Neural progenitor cell (in vitro differentiated cells): ENCODE measurements at places on chromosomes 16 and 17.
A peak's percentile ranks its signal among the peaks of the same experiment; 100 is the strongest.

DNA sequence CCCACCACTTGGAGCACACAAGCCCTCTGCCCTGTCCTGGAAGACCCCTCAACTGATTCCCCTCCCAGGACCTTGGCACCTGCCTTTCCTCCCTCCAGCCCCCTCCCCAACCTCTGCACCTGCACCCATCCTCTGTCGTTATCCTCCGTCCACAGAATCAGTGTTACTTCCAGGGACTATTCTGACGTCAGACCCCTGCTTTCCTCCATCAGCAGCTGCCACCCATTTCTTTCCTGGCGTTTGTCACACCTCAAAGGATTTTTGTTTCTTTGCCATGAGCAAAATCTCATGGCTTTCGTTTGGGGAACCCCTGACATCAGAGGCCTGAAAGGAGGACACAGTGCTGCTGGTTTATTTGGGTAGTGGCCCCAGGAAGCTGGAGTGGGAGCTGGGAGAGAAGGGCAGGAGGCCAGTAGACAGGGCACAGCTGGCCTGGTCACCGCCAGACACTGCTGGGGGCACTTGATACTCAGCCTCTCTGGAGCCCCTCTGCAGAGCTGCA lies 68.4 kb downstream of the SOCS1 start:
- no peak for DNase-seq
- peaks cover 7% of the 10 kb centered on the region for H3K4me1 ChIP-seq
- H3K4me3 ChIP-seq = no peak overlapping the region
- no peak overlapping the region for H3K27ac ChIP-seq
- no peaks in the 10 kb centered on the region for H3K36me3 ChIP-seq
- no peaks in the 10 kb centered on the region for H3K27me3 ChIP-seq

DNA sequence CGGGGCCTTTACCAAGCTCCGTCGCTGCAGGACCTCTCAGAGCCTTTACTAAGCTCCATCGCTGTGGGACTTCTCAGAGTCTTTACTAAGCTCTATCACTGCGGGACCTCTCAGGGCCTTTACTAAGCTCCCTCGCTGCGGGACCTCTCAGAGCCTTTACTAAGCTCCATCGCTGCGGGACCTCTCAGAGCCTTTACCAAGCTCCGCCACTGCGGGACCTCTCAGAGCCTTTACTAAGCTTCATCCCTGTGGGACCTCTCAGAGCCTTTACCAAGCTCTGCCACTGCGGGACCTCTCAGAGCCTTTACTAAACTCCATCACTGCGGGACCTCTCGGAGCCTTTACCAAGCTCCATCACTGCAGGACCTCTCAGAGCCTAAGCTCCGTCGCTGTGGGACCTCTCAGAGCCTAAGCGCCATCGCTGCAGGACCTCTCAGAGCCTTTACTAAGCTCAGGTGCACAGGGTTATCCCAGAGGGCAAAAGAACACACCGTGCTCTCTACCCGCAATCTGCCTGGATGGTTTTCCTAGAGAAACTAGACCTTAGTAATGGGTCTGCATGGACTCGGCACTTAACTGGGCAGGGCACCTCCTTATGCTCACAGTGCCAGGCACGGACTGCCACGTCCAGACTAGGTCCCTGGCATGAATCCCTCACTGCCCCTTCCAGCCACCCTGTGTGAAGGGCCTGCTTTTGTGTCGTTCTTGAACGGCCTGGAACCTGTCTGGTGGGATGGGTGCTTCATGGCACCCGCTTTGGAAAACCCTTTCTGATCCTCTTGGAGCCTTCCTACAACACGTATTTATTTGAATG lies 69.2 kb upstream of the DOC2B start:
- no peaks in the 10 kb centered on the region for H3K4me1 ChIP-seq
- H3K36me3 ChIP-seq = no peaks in the 10 kb centered on the region
- no peaks in the 10 kb centered on the region for H3K27me3 ChIP-seq
- no peak overlapping the region for H3K4me3 ChIP-seq
- no peak for DNase-seq

GRCh38 chr17:36553459-36553858 lies 8.7 kb downstream of the GGNBP2 start:
- H3K27me3 ChIP-seq = no peaks in the 10 kb centered on the region
- no peak overlapping the region for H3K27ac ChIP-seq
- H3K4me1 ChIP-seq = no peaks in the 10 kb centered on the region
- DNase-seq = no peak
- H3K36me3 ChIP-seq = no peaks in the 10 kb centered on the region

DNA sequence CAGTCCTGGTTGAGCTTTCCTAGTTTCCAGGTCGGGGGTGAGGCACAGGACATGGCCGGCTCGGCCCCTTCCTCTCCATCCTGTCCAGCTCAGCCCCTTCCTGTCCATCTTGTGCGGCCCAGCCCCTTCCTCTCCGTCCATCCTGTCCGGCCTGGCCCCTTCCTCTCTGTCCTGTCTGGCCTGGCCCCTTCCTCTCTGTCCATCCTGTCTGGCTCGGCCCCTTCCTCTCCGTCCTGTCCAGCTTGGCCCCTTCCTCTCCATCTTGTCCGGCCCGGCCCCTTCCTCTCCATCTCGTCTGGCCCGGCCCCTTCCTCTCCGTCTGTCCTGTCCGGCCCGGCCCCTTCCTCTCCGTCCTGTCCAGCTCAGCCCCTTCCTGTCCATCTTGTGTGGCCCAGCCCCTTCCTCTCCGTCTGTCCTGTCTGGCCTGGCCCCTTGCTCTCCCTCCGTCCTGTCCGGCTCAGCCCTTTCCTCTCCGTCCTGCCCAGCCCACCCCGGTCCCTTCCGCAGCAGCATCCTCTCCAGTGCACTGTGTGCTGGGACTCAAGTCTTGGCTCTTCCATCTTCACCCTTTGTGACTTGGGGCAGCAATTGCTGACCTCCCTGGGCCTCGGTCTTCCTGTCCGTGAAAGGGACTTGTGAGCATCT lies 5.5 kb upstream of the ZNF750 start:
- H3K4me1 ChIP-seq = peaks cover 4% of the 10 kb centered on the region
- DNase-seq = no peak
- no peak overlapping the region for H3K27ac ChIP-seq
- H3K27me3 ChIP-seq = no peaks in the 10 kb centered on the region
- H3K36me3 ChIP-seq = no peaks in the 10 kb centered on the region
- H3K4me3 ChIP-seq = no peak overlapping the region

DNA sequence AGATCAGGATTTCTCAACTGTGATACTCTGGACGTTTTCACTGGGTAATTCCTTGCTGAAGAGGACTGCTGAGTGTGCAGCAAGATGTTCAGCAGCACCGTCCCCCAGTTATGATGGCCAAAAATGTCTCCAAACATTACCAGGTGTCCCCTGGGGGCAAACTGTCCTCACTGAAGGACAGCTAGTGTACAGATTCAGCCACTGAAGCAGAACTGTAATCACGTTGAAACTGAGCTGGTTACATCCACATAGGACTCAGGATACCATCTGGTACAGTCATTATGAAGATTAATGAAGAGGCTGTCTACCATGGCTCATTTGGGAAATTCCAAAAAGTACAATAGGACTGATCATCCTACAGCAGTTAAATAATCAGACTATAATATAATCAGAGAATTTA lies 43.3 kb upstream of the GINS3 start:
- no peaks in the 10 kb centered on the region for H3K36me3 ChIP-seq
- no peaks in the 10 kb centered on the region for H3K4me1 ChIP-seq
- DNase-seq = no peak
- H3K27ac ChIP-seq = no peak overlapping the region
- no peaks in the 10 kb centered on the region for H3K27me3 ChIP-seq

DNA sequence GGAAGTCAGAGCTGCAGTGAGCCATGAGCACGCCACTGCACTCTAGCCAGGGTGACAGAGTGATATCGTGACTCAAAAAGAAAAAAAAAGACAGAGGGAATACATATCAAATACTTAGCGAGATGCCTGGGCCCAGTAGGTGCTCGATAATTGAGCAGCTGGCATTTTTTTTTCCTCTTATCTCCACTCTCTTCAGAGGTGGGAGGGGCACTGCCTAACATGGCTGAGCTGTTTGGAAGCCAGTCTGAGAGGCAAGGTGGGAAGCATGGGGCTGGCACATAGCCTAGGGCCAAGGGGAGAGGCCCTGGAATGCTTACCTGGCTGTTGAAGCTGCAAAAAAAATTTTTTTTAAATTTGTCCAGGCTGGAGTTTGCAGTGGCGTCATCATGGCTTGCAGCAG lies 38.4 kb downstream of the HIC1 start:
- no peak overlapping the region for H3K4me3 ChIP-seq
- H3K36me3 ChIP-seq = no peaks in the 10 kb centered on the region
- H3K27ac ChIP-seq = no peak overlapping the region
- DNase-seq = no peak
- no peaks in the 10 kb centered on the region for H3K27me3 ChIP-seq

GRCh38 chr17:17315142-17315821 lies 12.1 kb downstream of the NT5M start:
- H3K36me3 ChIP-seq = no peaks in the 10 kb centered on the region
- no peak overlapping the region for H3K4me3 ChIP-seq
- no peak for DNase-seq
- H3K27me3 ChIP-seq = no peaks in the 10 kb centered on the region

- H3K27me3 ChIP-seq = no peaks in the 10 kb centered on the region
- peak; percentile 16 for DNase-seq
- no peak overlapping the region for H3K27ac ChIP-seq
- H3K36me3 ChIP-seq = no peaks in the 10 kb centered on the region
Measured at GRCh38 chr16:22093996-22094395, 1.7 kb downstream of the VWA3A start.

DNA sequence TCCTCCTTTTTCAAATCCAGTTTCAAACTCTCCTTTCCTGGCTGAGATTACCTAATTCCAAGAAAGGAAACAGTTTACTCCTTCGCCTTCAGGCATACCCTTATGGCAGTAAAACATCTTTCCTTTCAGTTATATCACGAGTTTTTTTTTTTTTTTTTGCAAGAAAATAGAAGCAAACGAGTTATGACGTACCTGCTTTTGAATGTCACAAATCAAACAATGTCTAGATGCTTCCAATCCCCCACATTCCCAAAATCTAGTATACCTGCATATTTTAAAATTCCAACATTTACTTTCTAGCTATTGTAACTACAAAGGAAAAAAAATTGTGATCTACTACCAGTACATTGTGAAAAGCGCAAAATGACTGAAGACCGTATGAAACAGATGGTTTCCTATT lies 28.9 kb downstream of the GSPT1 start:
- no peaks in the 10 kb centered on the region for H3K27me3 ChIP-seq
- H3K36me3 ChIP-seq = peaks cover 22% of the 10 kb centered on the region

DNA sequence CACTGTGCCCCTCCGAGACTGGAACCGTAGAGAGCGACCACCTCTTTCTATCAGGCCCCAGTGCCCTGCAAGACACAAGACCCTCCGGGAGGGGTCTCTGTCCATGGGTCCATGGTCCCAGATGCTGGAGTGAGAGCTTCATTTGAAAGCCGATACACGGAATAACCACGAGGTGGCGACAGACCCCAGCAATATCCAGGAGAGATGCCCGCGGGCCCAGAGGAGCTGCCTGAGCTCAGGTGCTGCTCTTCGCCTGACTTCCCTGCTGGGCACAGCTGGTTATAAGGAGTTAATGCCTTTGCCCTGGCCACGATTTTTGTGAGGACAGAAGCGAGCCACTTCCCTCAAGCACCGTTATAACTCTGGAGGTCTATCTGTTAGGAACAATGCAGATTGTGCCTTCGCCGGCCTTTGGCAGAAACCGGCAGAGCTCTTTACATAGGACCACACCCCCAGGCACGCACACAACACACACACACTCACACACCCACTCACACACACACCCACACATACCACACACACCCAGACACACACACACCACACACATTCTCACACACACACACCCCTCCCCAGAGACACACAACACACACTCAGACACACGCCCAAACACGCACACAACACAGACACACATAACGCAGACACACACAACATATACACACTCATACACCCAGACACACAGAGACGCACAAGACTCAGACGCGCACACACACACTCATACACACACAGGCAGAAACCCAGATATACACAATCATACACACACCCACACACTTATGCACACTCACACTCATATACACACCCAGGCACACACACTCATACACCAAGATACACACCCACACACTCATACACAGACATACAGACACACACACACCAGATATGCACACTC lies 436.4 kb downstream of the SOX9 start:
- H3K4me3 ChIP-seq = no peak overlapping the region
- no peak overlapping the region for H3K27ac ChIP-seq
- no peaks in the 10 kb centered on the region for H3K36me3 ChIP-seq
- peak; percentile 88 for DNase-seq
- H3K27me3 ChIP-seq = no peaks in the 10 kb centered on the region

GRCh38 chr17:81895400-81895799 lies 3.9 kb downstream of the ANAPC11 start:
- H3K4me3 ChIP-seq = no peak overlapping the region
- DNase-seq = no peak
- H3K27me3 ChIP-seq = no peaks in the 10 kb centered on the region
- H3K27ac ChIP-seq = no peak overlapping the region
- H3K4me1 ChIP-seq = peaks cover under 1% of the 10 kb centered on the region
- H3K36me3 ChIP-seq = no peaks in the 10 kb centered on the region

- no peak overlapping the region for H3K27ac ChIP-seq
- DNase-seq = no peak
- H3K36me3 ChIP-seq = no peaks in the 10 kb centered on the region
- no peak overlapping the region for H3K4me3 ChIP-seq
- H3K27me3 ChIP-seq = no peaks in the 10 kb centered on the region
- no peaks in the 10 kb centered on the region for H3K4me1 ChIP-seq
Measured at GRCh38 chr16:89155851-89156739, 15.5 kb upstream of the CDH15 start.

GRCh38 chr17:37111329-37111728 lies 162.6 kb downstream of the AATF start:
- H3K4me1 ChIP-seq = peaks cover 30% of the 10 kb centered on the region
- no peak overlapping the region for H3K4me3 ChIP-seq
- no peaks in the 10 kb centered on the region for H3K27me3 ChIP-seq
- no peak for DNase-seq
- peak overlapping the region; percentile 82 for H3K27ac ChIP-seq

- no peak overlapping the region for H3K4me3 ChIP-seq
- H3K27me3 ChIP-seq = no peaks in the 10 kb centered on the region
- DNase-seq = no peak
- H3K27ac ChIP-seq = no peak overlapping the region
- peaks cover 15% of the 10 kb centered on the region for H3K4me1 ChIP-seq
- no peaks in the 10 kb centered on the region for H3K36me3 ChIP-seq
Measured at GRCh38 chr17:29078183-29079045, 35.5 kb downstream of the PIPOX start.

- no peak for DNase-seq
- peaks cover 7% of the 10 kb centered on the region for H3K4me1 ChIP-seq
- no peak overlapping the region for H3K4me3 ChIP-seq
Measured at GRCh38 chr16:54627616-54628015, 303.0 kb upstream of the IRX5 start.

GRCh38 chr16:77304134-77304533 lies 104.9 kb downstream of the SYCE1L start:
- no peak overlapping the region for H3K27ac ChIP-seq
- no peaks in the 10 kb centered on the region for H3K4me1 ChIP-seq
- H3K36me3 ChIP-seq = no peaks in the 10 kb centered on the region
- no peaks in the 10 kb centered on the region for H3K27me3 ChIP-seq
- no peak overlapping the region for H3K4me3 ChIP-seq

DNA sequence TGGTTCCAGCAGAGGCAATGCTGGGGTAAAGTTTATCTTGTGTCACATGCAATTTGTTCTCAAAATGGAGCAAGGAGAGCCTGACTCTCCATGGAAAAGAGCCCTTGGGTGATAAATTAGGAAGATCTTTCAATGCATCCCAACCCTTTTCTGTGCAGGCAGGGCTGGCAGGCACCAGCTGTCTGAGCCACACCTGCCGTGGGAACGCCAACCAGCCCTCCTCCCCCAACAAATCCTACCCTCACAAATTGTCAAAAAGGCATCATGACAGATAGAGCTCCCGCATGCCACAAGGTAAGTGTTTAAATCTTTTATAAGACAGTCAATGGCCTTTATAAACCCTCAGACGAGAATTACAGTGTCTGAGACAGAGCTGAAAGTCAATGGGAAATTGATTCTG lies 418.5 kb upstream of the CDH5 start:
- no peaks in the 10 kb centered on the region for H3K27me3 ChIP-seq
- H3K4me3 ChIP-seq = no peak overlapping the region
- no peak for DNase-seq
- no peaks in the 10 kb centered on the region for H3K36me3 ChIP-seq
